ENCODE measurements at places on chromosomes 12 and 14. TPM values are rescaled to one million over a fixed set of nuclear protein-coding genes. Genes with fewer than 3 reads are reported as not detected.

DHRS4 gene
- total RNA-seq: 43.2 TPM

HOXC6 gene
- not detected for total RNA-seq

CCDC60 gene
- not detected for total RNA-seq

NELL2 gene
- 0.28 TPM for total RNA-seq

BDKRB2 gene
- total RNA-seq: 73.1 TPM

BCDIN3D gene
- 2.3 TPM for total RNA-seq

LTB4R2 gene
- total RNA-seq: 0.56 TPM

ZNF10 gene
- 5.3 TPM for total RNA-seq

ADAM21 gene
- 0.36 TPM for total RNA-seq

ACRBP gene
- total RNA-seq: not detected

CIROP gene
- 0.28 TPM for total RNA-seq

SLC39A2 gene
- total RNA-seq: not detected

CD27 gene
- total RNA-seq: not detected

APOF gene
- total RNA-seq: not detected

KLRG1 gene
- total RNA-seq: 0.56 TPM

AQP6 gene
- total RNA-seq: not detected

IL23A gene
- total RNA-seq: not detected

CMAS gene
- 19.4 TPM for total RNA-seq

RND1 gene
- not detected for total RNA-seq

ISCU gene
- 58.3 TPM for total RNA-seq

POLR3B gene
- 15.4 TPM for total RNA-seq

DIP2B gene
- 13.9 TPM for total RNA-seq

DAO gene
- not detected for total RNA-seq

OAS2 gene
- total RNA-seq: not detected

ITGA5 gene
- 159 TPM for total RNA-seq
